Left cardiac atrium (tissue), 4 donors: ENCODE measurements at places on chromosomes 2 and 18.

- DNase-seq, result peak; percentile 7
These were observed 6.5 kb downstream of the BIN1 start for GRCh38 chr2:127100251-127101047.

- DNase-seq, result no peak
These were observed 154.5 kb downstream of the TPO start for GRCh38 chr2:1567556-1568344.

GRCh38 chr2:98172150-98172765 is 85.3 kb downstream of the VWA3B start:
- DNase-seq, result no peak

- no peak for DNase-seq
These were observed 209.7 kb upstream of the PARD3B start for GRCh38 chr2:204335451-204336058.

- DNase-seq, result no peak
These were observed 408.2 kb downstream of the ZNF804A start for GRCh38 chr2:185006481-185006880.

DNA sequence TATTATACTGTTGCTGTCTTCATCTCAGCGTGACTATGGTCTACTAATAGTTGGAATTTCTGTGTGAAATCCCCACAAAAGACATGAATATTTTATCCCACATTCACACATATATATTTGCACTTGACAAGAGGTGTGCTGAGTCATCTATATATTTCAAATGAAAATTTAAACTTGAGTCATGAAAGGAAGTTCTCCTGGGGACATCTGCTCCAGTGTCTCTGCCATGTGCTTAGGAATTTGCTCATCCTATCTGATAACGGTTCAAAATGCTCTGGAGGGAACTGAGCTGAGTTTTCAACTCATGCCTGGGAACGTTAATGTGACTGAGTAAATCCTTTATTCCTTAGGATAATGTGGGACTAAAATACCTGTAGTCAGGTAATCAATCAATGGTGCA is 326.2 kb upstream of the MEX3C start:
- no peak for DNase-seq

- no peak for DNase-seq
These were observed 47.5 kb downstream of the LMAN2L start for GRCh38 chr2:96692094-96692971.

DNA sequence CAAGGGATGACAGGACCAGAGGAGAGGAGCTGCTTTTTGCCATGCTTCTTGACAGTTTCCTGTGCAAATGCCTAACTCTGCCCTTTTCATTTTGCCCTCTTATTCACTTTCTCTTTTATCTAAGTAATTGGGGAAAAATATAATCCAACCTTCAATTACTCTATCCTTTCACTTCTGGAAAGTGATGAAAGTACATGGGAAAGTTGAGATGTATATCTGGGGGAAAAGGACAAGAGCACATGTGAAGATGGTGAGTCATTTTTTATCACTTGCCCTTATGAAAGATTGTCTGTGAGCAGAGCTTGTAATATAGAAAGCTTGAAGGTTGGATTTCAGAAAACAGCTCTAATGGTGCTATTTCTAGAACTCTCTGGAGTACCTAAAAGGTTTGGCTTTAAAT is 1070.7 kb downstream of the CNTNAP5 start:
- DNase-seq, result no peak

DNA sequence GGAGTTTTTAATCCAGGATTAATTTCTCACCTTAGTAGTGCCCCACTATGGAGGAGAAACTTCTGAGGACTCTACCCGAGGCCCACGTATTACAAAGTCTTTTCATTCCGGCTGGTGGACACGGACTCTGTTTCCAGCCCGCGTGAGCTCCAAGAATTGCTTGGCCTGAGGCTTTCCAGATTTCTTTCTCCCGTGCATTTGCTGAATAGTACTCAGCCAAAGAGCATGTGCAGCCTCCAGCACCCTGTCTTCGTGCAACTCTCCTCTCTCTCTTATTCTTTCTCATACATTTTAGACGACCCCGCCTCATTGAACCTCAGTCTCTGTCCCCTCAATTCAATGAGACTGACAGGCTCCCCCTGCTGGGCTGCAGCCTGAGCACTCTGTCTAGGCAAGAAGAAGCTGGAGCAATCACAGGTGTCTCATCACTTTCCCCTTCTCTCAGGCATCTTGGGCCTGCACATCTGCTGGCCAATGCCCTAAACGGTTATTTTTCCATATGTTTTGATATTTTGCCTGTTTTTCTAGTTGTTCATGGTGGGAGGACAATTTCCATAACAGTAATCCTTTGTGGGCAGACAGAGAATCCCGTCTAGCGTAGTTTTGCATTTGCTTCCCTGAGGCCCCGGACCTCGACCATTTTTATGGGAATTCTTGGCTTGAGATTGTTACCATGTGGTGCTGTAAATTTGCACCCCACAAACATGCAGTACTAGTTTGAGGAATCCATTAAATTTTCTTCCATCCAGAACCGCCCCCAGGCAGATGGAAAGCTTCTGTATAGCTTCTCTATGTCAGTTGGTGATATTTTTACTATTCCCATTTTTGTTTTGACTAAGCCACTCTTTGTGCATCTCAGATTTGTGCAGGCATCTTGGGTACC is 50.1 kb upstream of the LPIN2 start:
- peak; percentile 76 for DNase-seq

GRCh38 chr2:26485725-26486418 is 7.9 kb upstream of the OTOF start:
- DNase-seq, result no peak

GRCh38 chr2:197850882-197851450 is 46.6 kb downstream of the PLCL1 start:
- DNase-seq, result no peak

- DNase-seq, result peak; percentile 60
These were observed 2.8 kb downstream of the ONECUT2 start for GRCh38 chr18:57437766-57438671.

DNA sequence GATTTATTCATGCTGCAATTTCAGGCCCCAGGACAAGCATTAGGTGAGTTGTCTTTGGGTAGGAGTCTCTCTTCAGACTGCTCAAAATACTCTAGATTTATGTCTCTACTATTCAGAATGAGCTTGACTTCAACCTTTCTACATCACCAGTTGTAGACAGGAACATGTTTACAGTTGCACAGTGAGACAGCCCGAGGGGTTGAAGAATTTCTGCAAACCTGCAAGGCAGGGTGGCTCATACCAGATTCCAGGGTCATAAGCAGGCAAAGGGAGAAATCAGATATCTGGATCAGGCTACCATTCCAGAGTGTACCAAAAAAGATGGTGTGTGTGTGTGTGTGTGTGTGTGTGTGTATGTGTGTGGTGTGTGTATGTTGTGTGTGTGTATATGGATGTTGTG is 112.4 kb downstream of the SPP2 start:
- DNase-seq, result no peak

- peak; percentile 10 for DNase-seq
These were observed 99.2 kb downstream of the NFATC1 start for GRCh38 chr18:79494936-79495335.

DNA sequence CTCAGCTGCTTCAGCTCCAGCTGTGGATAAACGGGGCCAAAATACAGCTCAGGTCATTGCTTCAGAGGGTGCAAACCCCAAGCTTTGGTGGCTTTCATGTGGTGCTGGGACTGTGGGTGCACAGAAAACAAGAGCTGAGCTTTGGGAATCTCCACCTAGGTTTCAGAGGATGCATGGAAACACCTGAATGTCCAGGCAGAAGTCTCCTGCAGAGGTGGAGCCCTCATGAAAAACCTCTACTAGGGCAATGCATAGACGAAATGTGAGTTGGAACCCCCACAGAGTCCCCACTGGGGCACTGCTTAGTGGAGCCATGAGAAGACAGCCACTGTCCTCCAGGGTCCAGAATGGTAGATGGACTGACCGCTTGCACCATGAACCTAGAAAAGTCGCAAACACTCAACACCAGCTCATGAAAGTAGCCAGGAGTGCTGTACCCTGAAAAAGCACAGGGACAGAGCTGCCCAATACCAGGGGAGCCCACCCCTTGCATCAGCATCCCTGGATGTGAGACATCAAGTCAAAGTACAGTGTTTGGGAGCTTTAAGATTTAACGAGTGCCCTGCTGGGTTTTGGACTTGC is 147.9 kb upstream of the SOX11 start:
- no peak for DNase-seq

- peak; percentile 57 for DNase-seq
These were observed 7.9 kb downstream of the TMEM198 start for GRCh38 chr2:219551441-219552381.

DNA sequence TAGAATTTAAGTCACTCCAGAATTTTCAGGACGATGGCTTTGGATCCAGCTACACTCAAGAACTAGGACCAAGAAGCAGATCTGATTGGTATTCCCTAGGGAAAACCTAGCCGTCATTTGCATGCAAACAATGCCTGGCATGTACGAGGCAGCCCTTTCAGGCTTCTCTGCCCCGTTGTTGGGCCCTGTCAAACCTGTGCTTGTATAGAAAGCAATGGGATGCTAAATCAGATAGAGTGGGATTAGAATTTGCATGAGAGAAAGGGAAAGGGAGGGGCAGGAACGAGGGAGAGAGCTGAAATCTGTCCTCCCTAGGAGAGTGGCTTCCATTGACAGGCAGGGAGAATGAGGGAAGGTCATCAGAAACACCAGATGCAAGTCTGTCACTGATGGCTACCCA is 28.6 kb downstream of the ARID5A start:
- no peak for DNase-seq

GRCh38 chr2:203994735-203995134 is 58.2 kb downstream of the ICOS start:
- no peak for DNase-seq

- no peak for DNase-seq
These were observed 90.0 kb downstream of the ZCCHC2 start for GRCh38 chr18:62612776-62613175.

- DNase-seq, result no peak
These were observed 15.3 kb upstream of the UGT1A9 start for GRCh38 chr2:233656443-233656842.

DNA sequence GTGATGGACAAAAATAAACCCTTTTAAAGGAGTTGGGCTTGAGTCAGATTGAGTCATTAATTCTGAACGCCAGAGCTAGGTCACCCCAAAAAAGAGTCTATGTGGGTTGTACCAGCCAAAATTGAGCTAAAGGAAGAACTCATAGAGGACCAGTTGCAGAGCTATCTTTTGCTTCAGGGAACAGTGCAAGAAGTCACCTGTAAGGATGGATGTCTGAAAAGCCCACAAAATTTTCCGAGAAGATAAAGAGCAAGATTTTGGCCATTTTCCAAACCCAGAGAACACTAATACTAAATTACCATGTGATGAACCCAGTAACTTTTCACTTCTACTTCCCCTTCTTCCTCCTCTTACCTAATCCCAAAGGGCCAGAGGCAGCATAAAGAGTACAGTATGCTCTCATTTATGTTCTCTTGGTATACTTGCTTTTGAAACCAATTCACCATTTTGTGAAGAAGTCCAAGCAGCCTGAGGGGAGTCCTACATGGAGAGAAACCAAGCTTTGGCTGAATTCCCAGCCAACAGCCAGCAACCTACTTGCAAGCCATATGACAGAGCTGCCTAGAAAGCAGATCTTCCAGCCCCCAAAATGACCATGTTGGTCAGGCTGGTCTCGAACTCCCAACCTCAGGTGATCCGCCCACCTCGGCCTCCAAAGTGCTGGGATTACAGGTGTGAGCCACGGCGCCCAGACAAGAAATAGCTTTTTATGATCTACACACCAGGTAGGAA is 551.7 kb downstream of the SATB2 start:
- no peak for DNase-seq

DNA sequence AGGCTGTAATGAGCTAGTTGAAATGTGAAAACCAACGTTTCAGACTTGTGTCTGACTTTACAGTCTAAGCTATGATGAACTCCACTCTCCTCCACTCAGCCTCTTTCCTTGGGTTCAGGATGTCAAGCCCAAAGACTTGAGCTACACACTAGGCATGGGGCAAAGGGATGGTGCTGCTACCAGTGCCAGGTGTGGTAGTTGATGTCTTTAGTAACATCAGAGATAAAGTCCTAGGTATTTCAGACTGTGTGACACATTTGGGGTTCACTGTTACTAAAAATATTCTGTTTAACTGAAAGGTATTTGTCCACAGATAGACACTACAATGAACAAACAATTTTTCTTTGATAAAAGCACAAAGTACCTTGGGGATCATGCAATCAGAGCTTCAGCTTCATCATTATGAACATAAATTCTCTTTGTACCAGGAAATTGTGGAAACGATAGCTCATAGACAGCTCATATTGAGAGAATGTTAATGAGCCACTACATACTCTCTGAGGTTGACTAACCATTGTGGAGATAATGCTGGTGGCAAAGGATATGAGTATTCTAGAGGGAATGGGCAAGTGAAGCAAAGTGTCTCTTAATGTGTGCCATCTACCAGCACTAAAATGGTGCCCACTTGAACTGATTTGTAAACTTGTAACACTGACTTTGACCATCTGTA is 253.7 kb upstream of the THUMPD2 start:
- DNase-seq, result no peak

DNA sequence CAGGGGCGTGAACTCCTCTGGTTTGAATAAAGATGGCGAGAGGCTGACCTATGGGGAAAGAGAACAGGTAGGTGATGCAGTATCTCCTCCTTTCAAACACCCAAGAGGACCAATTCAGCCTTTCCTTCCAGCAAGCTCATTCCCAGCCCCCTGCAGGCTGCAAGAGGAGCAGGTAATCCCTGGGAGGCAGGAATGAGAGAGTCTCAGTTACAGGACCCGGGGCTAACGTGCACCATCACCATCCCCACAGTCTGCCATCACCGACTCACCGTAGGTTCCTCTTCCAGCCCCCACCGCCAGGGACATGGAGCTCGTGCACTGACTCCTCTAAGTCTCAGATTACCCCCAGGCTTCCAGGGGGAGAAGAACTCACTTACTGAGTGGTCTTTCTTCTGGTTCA is 26.7 kb downstream of the XDH start:
- no peak for DNase-seq
